Ovary (tissue), 10 donors: ENCODE measurements at places on chromosomes 5 and 9.

- H3K27me3 ChIP-seq: no peaks in the 10 kb centered on the region
- no peaks in the 10 kb centered on the region for H3K4me1 ChIP-seq
- no peak overlapping the region for H3K4me3 ChIP-seq
- DNase-seq: no peak
- H3K27ac ChIP-seq: no peak overlapping the region
Observed at GRCh38 chr9:90904706-90905478, 103.3 kb downstream of the SYK start.

DNA sequence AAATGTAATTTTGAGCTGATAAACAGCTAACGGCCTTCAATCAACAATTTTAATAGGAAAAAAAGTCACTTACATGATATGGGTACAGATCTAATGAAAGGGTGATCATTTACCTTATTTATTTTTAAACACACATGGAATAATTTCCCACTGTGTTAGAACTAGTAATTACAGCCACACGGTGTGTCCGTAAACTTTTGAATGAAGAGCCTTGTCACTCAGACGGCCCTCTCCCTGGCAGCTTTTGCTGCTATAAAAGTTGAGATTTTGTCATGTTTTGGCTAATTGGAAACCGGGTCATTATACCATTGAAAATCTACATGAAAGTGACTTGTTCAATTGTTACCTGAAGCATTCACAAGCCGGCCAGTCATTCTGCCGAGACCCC is 15.7 kb downstream of the CFAP77 start:
- H3K4me3 ChIP-seq: no peak overlapping the region
- H3K27ac ChIP-seq: no peak overlapping the region
- H3K36me3 ChIP-seq: no peaks in the 10 kb centered on the region
- DNase-seq: no peak
- no peaks in the 10 kb centered on the region for H3K27me3 ChIP-seq

DNA sequence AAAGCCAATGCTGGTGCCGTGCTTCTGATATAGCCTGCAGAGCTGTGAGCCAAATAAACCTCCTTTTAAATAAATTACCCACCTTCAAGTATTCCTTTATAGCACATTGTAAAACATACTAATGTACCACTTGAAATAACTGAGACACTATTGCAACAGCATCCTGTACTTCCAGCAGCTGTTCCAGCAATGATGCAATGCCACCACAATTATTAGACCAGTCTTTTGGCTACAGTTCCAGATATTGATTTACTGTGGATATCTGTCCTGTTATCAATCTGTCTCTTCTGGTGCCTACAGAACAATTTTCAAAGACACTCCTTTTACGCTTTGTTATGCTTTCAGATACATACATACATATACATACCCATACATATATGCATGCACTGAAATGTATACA is 567.9 kb downstream of the TAF11L14 start:
- no peak for DNase-seq
- H3K4me1 ChIP-seq: no peaks in the 10 kb centered on the region
- no peak overlapping the region for H3K27ac ChIP-seq
- H3K27me3 ChIP-seq: peaks cover 3% of the 10 kb centered on the region
- H3K36me3 ChIP-seq: no peaks in the 10 kb centered on the region

DNA sequence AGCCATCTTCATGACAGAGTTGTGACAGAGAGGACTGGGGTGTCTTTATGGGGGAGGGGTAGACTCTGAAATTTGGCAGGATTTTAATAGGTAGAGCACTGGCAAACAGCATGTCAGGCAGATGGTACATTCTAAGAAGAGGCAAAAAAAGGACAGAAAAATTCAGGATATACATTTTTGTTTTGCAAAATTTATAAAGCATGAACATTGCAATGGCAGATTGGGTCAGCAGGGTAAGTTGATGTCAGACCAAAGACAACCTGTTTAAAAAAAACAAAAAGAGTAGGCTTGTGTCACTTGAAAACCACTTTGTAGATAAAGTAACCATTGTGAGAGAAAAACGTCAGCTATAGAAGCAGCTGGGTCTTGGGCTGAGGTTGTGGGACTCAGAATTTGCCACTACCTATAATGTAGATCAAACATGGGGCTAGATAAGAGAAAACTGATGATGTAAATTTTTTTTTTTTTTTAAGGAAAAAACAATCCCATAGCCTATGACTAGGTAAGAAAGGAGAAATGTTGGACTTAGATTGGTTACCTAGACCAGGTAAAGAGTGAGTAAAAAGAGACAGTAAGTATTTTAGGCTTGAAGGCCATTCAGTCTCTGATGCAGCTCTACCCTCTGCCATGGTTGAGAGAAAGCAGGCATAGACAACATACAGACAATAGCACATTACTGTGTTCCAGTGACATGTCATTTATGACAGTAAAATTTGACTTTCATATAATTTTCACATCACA is 8.3 kb downstream of the CAMK4 start:
- no peaks in the 10 kb centered on the region for H3K36me3 ChIP-seq
- H3K4me1 ChIP-seq: no peaks in the 10 kb centered on the region
- H3K27me3 ChIP-seq: no peaks in the 10 kb centered on the region

DNA sequence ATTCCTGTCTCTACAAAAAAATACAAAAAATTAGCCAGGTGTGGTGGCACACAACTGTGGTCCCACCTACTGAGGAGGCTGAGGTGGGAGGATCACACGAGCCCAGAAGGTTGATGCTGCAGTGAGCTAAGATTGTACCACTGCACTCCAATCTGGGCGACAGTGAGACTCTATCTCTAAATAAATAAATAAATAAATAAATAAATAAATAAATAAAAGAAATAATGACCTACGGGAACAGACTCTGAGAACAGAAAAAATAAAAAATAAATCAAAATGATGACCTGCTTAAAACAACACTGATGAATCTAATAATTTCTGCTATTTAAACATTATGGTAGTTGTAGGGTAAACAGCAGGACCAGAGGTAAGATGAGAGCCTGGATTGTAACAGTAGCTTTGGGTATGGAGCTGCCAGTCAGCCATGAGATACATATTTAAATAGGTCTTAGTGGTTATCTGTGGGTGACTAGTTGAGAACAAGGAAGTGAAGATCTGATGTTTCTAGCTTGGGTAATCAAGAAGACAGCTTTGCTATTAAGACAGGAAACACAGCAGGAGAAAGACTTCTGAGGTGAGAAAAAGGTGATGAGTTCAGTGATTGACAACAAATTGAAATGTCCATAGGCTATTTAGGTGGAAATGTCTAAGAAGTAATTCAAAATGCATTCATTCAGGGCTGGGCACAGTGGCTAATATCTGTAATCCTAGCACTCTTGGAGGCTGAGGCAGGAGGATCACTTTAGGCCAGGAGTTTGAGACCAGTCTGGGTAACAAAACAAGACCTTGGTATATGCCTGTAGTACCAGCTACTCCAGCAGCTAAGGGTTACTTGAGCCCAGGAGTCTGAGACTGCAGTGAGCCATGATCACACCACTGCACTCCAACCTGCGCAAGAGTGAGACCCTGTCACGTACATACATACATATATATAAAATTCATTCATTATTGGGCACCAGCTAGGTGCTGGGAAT is 11.0 kb downstream of the RNF145 start:
- no peak for DNase-seq
- H3K27ac ChIP-seq: no peak overlapping the region
- H3K27me3 ChIP-seq: no peaks in the 10 kb centered on the region
- no peaks in the 10 kb centered on the region for H3K4me1 ChIP-seq

- no peak for DNase-seq
- peak overlapping the region; percentile 49 for H3K4me3 ChIP-seq
- peaks cover 6% of the 10 kb centered on the region for H3K4me1 ChIP-seq
- H3K27me3 ChIP-seq: no peaks in the 10 kb centered on the region
Observed at GRCh38 chr9:124860582-124861341, 995 bp downstream of the RPL35 start.

DNA sequence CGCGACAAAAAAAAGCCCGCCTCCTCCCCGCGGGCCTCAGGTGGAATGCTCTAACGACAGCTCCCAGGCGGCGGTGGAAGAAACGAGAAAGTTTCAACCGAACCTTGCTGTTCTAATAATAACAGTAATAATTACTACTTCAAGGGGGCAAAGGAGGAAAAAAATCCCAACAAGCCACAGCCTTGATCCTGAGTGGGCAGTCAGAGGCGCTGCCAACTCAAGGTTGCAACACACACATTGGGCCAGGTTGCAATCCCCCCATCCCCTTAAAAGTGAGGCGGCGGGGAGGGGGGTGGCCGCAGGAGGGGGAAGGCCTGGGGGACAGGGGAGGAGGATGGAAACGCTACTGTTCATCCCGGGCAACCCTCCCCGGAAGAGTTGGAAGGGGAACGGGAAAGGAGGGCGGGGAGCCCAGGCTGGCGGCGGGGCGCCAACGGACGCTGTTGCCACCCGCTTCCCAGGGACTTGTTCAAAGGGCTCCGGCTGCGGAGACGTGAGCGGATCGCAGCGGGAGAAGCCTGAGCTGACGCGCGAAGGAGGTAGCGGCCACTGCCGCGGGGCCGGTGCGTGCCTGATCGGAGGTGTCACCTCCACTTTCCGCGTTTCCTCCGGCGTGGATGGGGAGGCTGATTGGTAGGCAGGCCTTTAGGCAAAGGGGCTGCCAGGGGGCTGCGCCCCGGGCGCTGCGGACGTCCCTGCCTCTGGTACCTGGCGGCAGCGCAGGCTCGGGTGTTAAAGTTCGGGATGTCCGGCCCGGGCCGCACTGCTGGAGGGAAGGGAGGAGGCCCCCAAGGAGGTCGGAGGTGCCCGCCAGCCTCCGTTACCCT is 647 bp downstream of the SMARCA2 start:
- H3K4me1 ChIP-seq: peaks cover 2% of the 10 kb centered on the region
- peak; percentile 61 for DNase-seq
- peak overlapping the region; percentile 85 for H3K27ac ChIP-seq
- H3K36me3 ChIP-seq: no peaks in the 10 kb centered on the region
